Testis (tissue), 5 donors: ENCODE measurements at places on chromosomes 7 and 10.

- H3K4me1 ChIP-seq = no peaks in the 10 kb centered on the region
- H3K4me3 ChIP-seq = no peak overlapping the region
- no peak overlapping the region for H3K27ac ChIP-seq
- no peaks in the 10 kb centered on the region for H3K36me3 ChIP-seq
Observed at GRCh38 chr7:29527505-29528108, 36.0 kb upstream of the PRR15 start.

DNA sequence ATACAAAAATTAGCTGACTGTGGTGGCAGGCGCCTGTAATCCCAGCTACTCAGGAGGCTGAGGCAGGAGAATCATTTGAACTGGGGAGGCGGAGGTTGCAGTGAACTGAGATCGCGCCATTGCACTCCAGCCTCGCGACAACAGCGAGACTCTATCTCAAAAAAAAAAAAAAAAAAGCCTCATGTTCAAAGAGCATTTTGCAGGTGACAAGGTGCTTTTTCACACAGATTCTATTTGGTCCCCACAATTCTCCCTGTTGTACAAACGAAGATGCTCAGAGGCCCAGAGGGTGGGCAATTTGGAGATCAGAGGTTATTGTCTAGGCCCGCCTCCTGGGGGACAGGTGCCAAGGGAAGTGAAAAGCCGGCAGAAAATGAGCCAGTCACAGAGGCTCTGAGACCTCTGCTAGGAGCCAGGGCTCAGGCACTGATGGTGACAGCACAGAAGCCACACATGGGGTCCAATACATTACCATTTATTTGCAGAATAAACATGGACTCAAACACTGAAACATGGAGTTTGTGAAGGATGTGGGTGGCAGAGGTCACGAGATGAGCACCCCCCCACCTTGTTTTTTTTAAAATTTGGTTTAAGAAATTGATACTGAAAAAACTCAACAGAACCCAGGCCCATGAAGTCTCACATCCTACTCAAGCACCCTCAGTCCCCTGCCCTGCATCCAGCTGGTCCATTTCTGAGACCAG is 882 bp upstream of the GAL3ST4 start:
- no peak overlapping the region for H3K4me3 ChIP-seq
- no peaks in the 10 kb centered on the region for H3K27me3 ChIP-seq
- DNase-seq = no peak
- H3K36me3 ChIP-seq = no peaks in the 10 kb centered on the region
- H3K27ac ChIP-seq = peak overlapping the region; percentile 89
- peaks cover 15% of the 10 kb centered on the region for H3K4me1 ChIP-seq

DNA sequence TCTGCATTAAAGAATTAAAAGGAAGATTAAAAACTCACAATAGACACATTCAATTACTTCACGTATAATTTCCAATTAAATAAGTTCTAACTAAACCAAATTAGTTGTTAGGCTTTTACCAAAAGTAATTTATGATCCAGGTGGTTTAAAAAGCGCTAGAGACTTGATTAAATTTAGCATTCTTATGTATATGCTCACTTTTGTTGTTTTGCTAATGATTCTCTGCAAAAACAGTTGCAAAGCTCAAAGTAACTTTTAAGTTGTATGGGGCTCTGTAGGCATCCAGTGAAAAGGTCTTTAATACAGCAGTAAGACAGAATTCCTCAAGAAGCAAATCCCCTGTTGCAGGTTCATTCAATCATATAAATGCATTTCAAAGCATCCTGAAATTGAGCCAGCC is 15.5 kb upstream of the PNPLA8 start:
- H3K4me3 ChIP-seq = no peak overlapping the region
- H3K4me1 ChIP-seq = no peaks in the 10 kb centered on the region
- DNase-seq = no peak

GRCh38 chr7:127089146-127089545 is 163.6 kb downstream of the GRM8 start:
- no peaks in the 10 kb centered on the region for H3K27me3 ChIP-seq
- H3K4me3 ChIP-seq = no peak overlapping the region
- no peak overlapping the region for H3K27ac ChIP-seq

GRCh38 chr10:123911866-123912265 is 20.3 kb upstream of the CPXM2 start:
- H3K4me3 ChIP-seq = no peak overlapping the region
- no peak overlapping the region for H3K27ac ChIP-seq
- no peaks in the 10 kb centered on the region for H3K27me3 ChIP-seq
- DNase-seq = no peak
- no peaks in the 10 kb centered on the region for H3K36me3 ChIP-seq

- H3K27me3 ChIP-seq = no peaks in the 10 kb centered on the region
- DNase-seq = no peak
- H3K4me3 ChIP-seq = no peak overlapping the region
Observed at GRCh38 chr7:42161719-42162118, 75.3 kb downstream of the GLI3 start.

DNA sequence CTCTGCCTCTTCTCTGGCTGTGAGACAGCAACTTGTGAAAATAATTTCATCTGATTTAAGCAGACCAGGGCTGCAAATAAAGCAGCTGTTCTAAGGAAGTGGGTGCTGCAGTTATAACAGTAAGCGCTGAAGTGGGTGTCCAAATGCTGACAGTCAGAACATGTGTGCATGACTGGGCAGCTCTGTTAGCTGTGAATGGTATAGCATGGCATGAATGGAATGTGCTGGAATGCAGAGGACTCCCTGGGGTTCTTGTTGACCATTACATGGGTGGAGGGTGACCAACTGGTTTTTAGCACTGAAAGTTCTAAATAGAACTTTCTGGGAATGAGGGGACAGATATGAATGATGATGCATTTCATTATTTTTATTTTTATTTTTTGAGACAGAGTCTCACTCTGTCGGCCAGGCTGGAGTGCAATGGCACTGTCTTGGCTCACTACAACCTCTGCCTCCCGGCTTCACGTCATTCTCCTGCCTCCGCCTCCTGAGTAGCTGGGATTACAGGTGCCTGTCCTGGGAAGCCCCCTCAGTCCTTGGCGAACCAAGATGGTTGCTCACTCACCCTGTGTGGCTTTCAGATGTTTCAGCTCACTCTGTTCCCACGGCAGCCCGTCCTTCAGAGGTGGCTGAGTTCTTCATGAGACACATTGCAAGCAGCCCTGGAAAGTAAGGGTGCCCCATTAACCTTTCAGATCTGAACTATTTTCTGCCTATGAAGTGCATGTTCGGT is 319.8 kb upstream of the PHYHIPL start:
- H3K4me1 ChIP-seq = no peaks in the 10 kb centered on the region
- no peak overlapping the region for H3K27ac ChIP-seq

GRCh38 chr7:139775829-139776266 is 1.9 kb downstream of the HIPK2 start:
- H3K36me3 ChIP-seq = no peaks in the 10 kb centered on the region
- H3K4me1 ChIP-seq = peaks cover 11% of the 10 kb centered on the region
- H3K27ac ChIP-seq = peak overlapping the region; percentile 95
- peak overlapping the region; percentile 76 for H3K4me3 ChIP-seq
- no peaks in the 10 kb centered on the region for H3K27me3 ChIP-seq

DNA sequence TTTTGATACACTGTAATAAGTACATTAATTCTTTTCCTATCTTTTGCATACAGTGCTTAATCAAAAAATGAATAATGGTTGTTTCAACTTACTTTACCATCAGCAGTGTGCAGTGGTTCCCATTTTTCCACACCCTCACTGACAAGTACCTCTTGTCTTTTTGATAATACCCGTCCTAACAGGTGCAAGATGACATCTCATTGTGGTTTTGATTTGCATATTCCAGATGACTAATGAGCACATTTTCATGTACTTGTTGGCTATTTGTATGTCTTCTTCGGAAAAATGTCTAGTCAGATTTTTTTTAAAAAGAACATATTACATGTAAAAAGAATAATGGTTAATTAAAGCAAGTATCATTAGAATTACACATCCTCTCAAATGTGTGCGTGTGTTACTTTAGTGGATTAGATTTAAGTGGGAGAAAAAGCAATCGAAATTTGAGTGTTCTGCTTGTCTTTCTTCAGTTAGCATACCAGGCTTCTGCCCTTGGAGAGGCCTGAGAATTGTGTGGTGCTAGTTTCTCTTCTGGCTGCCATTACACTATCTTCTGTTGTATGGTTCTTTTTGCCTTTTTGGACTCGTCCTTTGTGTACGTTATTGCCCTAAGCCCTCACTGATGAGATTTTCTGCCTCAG is 291.2 kb downstream of the AUTS2 start:
- no peaks in the 10 kb centered on the region for H3K27me3 ChIP-seq
- H3K4me3 ChIP-seq = no peak overlapping the region
- no peaks in the 10 kb centered on the region for H3K36me3 ChIP-seq
- DNase-seq = no peak
- no peaks in the 10 kb centered on the region for H3K4me1 ChIP-seq
